Lung (tissue), 17 donors: ENCODE measurements at places on chromosomes 1 and 21.

DNA sequence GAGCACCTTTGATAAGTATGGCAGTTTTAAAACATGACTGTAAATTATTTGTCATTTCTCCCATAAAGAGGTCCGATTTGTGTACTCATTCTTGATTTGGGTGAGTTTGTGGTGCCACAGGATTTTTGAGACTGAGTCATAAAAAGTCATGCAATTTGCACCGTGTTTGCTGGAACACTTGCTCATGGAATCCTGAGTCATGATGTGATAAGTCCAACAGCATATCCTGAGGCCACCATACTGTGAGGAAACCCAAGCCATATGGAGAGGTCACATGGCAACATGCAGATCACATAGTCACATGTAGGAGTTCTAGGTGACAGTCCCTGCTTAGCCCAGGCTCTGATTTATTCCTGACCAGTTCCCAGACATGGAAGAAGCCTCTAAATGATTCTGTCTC is 40.8 kb upstream of the PRRX1 start:
- DNase-seq: no peak
- no peak overlapping the region for H3K27ac ChIP-seq
- peaks cover 1% of the 10 kb centered on the region for H3K4me1 ChIP-seq
- H3K27me3 ChIP-seq: no peaks in the 10 kb centered on the region
- no peak overlapping the region for H3K4me3 ChIP-seq
- H3K36me3 ChIP-seq: no peaks in the 10 kb centered on the region

GRCh38 chr1:84077476-84078107 is 66.5 kb upstream of the PRKACB start:
- peak overlapping the region; percentile 87 for H3K4me3 ChIP-seq
- peak overlapping the region; percentile 93 for H3K27ac ChIP-seq
- no peaks in the 10 kb centered on the region for H3K4me1 ChIP-seq
- peaks cover 3% of the 10 kb centered on the region for H3K36me3 ChIP-seq
- no peaks in the 10 kb centered on the region for H3K27me3 ChIP-seq

GRCh38 chr1:15627343-15627988 is 10.2 kb downstream of the DDI2 start:
- H3K4me3 ChIP-seq: no peak overlapping the region
- H3K4me1 ChIP-seq: peaks cover 18% of the 10 kb centered on the region
- no peaks in the 10 kb centered on the region for H3K27me3 ChIP-seq
- peak; percentile 94 for DNase-seq
- peaks cover 7% of the 10 kb centered on the region for H3K36me3 ChIP-seq

DNA sequence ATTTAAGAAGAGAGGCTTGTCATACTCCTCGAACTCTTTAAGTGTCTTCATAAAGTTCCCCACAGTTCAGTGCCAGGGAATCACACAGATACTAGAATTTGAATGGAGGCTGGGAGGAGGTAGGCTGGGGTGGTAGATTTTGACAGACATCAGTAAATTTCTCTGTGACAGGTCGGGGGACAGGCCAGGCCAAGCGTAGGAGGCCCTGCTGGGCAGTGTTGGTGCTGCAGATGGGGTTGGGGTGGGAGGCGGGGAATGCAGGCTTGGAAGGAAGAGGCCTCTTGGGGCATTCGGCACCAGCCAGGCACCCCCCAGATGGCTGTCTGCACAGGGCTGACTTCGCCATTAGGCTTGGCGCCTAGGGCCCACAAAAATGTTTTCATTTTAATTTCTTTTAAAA is 84.0 kb downstream of the MAN1C1 start:
- peak overlapping the region; percentile 9 for H3K27ac ChIP-seq
- H3K4me3 ChIP-seq: no peak overlapping the region
- peaks cover 63% of the 10 kb centered on the region for H3K4me1 ChIP-seq
- DNase-seq: no peak
- H3K27me3 ChIP-seq: no peaks in the 10 kb centered on the region

DNA sequence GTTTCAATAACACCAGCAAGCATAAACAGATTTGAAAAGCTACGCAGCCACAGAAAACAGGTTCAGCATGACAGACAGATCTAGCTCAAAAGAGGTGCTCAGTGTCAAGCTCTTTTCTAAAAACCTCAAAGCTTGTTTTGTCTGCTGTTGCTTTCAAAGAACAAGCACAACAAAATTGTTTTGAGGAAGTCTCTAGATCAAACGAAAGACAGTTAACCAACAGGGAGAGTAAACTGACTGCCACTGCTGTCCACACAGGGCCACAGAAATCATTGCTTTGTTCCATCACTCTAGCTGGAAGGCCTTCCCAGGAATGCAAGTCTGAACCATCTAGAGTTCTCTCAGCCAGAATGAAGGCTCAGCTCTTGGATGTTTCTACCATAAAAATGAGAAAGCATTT is 12.8 kb downstream of the APP start:
- no peaks in the 10 kb centered on the region for H3K27me3 ChIP-seq
- H3K4me3 ChIP-seq: no peak overlapping the region
- H3K36me3 ChIP-seq: no peaks in the 10 kb centered on the region
- H3K4me1 ChIP-seq: peaks cover 29% of the 10 kb centered on the region

GRCh38 chr21:42607102-42607501 is 46.3 kb upstream of the PDE9A start:
- H3K27ac ChIP-seq: no peak overlapping the region
- H3K27me3 ChIP-seq: no peaks in the 10 kb centered on the region
- no peak for DNase-seq
- no peaks in the 10 kb centered on the region for H3K36me3 ChIP-seq
- H3K4me3 ChIP-seq: no peak overlapping the region
- no peaks in the 10 kb centered on the region for H3K4me1 ChIP-seq

DNA sequence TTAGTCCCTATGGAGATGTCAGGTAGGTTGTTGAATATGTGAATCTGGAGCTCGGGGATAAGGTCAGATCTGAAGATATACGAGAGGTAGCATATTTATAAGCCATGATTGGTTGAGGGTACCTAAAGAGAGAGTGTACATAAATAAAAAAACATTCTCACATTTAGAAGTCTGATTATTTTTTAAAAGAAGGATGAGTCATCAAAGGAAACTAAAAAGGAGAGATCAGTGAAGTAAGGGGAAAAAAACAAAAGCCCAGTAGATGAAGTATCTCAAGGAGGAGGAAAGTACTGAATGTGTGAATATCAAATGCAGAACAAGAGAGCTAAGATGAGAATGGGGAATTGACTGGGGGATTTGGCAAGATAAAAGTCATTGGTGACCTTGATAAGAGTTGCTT is 15.7 kb upstream of the ANGPTL1 start:
- no peak overlapping the region for H3K27ac ChIP-seq
- no peaks in the 10 kb centered on the region for H3K27me3 ChIP-seq
- no peak overlapping the region for H3K4me3 ChIP-seq

DNA sequence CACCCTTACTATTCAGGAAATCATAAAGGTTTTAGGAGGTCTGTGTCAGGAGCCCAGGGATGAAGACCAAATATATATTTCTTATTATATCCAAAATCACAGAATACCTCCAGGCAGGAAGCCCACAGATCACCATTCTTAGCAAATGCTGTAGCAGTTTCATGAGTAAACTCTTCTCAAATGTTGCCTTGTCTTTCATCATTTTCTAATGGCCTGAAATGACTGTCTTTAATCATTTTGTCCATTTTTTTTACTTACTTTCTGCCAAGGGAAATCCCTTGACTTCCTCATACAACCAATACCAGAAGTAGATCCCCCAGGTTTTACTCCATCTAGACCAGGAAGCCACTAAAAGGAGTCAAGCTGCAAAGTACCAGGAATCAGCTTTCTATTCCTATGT is 32.4 kb downstream of the PSMG1 start:
- no peaks in the 10 kb centered on the region for H3K36me3 ChIP-seq
- no peak overlapping the region for H3K4me3 ChIP-seq
- no peaks in the 10 kb centered on the region for H3K4me1 ChIP-seq
- H3K27me3 ChIP-seq: no peaks in the 10 kb centered on the region
- no peak for DNase-seq

DNA sequence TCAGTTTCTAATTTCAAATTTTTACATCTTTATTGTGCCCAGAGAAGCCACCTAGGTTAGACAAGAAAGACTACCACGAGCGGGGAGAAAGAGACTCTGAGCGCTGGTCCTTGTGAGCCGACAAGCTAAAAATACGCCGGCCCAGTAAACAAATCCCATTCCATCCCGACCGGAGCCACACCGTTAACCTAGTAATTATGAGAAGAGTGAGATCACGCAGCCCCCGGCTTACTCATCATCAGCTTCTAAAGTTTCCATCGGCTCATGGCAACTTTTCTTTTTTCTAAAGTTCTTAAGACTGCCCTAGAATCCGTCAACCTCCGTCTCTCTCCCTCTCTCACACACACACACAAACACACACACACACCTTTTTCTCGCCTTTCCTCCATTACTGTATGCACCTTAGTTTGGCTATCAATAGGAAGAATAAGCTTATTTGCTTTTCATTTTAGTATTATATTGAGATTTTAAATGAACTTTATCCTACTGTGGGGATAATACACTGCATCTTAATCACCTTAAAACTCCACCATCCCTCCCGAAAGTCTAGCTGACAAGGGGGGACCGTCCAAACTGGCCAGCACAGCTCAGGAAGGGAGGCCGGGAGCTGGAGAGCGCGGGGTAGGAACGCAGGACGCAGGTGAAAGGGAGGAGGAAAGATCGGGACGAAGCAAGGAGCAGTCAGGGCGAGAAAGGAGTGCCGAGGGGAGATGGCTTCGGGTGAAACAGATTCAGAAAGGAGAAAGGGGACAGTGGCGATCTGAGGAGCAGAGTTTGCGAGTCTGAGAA is 728 bp downstream of the OTUD7B start:
- H3K36me3 ChIP-seq: no peaks in the 10 kb centered on the region
- peak overlapping the region; percentile 81 for H3K4me3 ChIP-seq
- peak; percentile 69 for DNase-seq
- H3K27me3 ChIP-seq: no peaks in the 10 kb centered on the region

- H3K27me3 ChIP-seq: no peaks in the 10 kb centered on the region
- no peaks in the 10 kb centered on the region for H3K36me3 ChIP-seq
- H3K4me1 ChIP-seq: peaks cover 7% of the 10 kb centered on the region
- DNase-seq: peak; percentile 48
Measured at GRCh38 chr1:203556047-203556851, 62.3 kb downstream of the OPTC start.

GRCh38 chr1:27366411-27367159 is at the start of gene MAP3K6:
Gene MAP3K6, minus strand, starts transcription at chr1:27366961. Its CDS starts 364 bp downstream, at chr1:27366597.
- no peaks in the 10 kb centered on the region for H3K27me3 ChIP-seq
- peak within 1 kb of the TSS; percentile 63 for H3K4me3 ChIP-seq
- H3K27ac ChIP-seq: peak within 1 kb of the TSS; percentile 98
- DNase-seq: peak; percentile 86
- no peaks in the 10 kb centered on the region for H3K36me3 ChIP-seq

- no peak for DNase-seq
- H3K4me3 ChIP-seq: no peak overlapping the region
- no peaks in the 10 kb centered on the region for H3K27me3 ChIP-seq
Measured at GRCh38 chr1:47679826-47680225, 242.0 kb downstream of the FOXD2 start.

DNA sequence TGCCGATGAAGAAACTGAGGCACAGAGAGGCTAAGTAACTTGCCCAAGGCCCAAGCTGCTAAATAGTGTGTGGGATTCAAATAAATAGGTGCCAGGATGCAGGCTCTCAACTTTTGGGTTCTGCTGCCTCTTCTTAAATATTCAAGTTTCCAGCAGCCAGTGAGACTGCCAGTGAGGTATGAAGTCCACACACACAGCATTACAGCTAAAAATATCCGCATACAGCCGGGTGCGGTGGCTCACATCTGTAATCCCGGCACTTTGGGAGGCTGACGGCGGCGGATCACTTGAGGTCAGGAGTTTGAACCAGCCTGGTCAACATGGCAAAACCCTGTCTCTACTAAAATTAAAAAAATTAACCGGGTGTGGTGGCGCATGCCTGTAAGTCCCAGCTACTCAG is 78.4 kb upstream of the DIRAS3 start:
- peaks cover 31% of the 10 kb centered on the region for H3K36me3 ChIP-seq
- H3K4me3 ChIP-seq: no peak overlapping the region
- peaks cover 1% of the 10 kb centered on the region for H3K4me1 ChIP-seq

DNA sequence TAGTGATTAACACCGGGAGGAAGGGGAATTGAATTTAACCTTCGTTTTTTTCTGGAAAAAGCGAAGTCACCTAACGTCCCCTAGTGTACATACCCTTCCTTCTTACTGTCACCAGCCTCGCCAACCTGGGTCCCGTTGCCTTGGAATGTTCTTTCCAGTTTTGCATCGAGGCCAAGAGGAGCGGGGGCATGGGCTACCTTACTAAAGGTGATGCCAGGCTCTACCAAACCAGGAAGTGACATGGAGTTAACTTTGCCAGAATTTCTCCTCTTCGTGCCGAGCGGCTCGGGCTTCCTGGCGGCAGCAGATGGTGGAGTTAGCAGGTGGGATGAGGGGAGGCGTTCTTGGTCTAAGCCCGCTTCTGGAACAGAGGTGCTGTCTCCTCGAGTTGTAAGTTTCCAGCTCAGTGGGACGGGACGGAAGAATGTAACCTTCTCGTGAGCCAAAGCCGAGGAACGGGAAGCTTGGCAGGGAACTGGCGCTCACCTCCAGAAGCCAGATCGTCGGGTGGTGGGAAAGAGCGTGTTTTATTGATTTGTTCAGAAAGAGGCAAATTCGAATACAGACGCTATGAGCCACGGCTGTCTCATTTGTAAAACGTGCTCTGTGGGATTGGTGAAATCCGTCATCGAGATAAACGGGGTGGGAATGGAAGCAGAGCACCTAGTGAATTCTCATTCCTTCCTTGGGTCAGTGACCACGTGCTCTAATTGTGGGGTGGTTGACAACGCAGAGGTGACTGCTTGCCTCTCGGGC is 486 bp downstream of the NIPAL3 start:
- peaks cover 5% of the 10 kb centered on the region for H3K36me3 ChIP-seq
- peak overlapping the region; percentile 69 for H3K4me3 ChIP-seq
- DNase-seq: no peak
- H3K27me3 ChIP-seq: no peaks in the 10 kb centered on the region

GRCh38 chr1:228852024-228852423 is 116.7 kb downstream of the RHOU start:
- peaks cover 4% of the 10 kb centered on the region for H3K4me1 ChIP-seq
- no peaks in the 10 kb centered on the region for H3K36me3 ChIP-seq
- no peak overlapping the region for H3K27ac ChIP-seq
- no peaks in the 10 kb centered on the region for H3K27me3 ChIP-seq
- no peak overlapping the region for H3K4me3 ChIP-seq

GRCh38 chr21:22885614-22886013 is 1887.4 kb downstream of the NCAM2 start:
- H3K36me3 ChIP-seq: no peaks in the 10 kb centered on the region
- no peak overlapping the region for H3K4me3 ChIP-seq
- no peaks in the 10 kb centered on the region for H3K27me3 ChIP-seq

DNA sequence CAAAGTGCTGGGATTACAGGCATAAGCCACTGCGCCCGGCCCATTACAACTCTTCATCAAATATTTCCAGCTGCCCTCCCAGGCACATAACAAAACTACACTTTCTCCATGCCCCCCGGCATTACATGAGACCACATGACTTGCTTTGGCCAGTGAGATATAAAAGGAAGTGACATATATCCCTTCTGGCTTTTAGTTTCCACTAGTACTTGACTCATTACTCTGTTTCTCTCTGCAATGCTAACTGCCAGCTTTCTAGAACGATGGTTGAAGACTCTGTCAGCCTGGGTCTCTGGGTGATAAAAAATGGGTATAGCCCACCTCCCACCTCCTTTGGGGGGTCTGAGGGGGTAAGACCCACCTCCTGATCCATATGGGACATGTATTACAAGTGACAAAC is 24.2 kb downstream of the ABL2 start:
- H3K27ac ChIP-seq: no peak overlapping the region
- H3K36me3 ChIP-seq: no peaks in the 10 kb centered on the region
- no peaks in the 10 kb centered on the region for H3K27me3 ChIP-seq
